ENCODE measurements at places on chromosomes 1 and 21.

- no peak for DNase-seq
These were observed 99.9 kb upstream of the ZBTB40 start for GRCh38 chr1:22351768-22352080.

- DNase-seq = no peak
These were observed 105.4 kb downstream of the MAP3K21 start for GRCh38 chr1:233432916-233433315.

GRCh38 chr1:207223162-207223561, 98.3 kb upstream of the CD55 start:
- DNase-seq = no peak

DNA sequence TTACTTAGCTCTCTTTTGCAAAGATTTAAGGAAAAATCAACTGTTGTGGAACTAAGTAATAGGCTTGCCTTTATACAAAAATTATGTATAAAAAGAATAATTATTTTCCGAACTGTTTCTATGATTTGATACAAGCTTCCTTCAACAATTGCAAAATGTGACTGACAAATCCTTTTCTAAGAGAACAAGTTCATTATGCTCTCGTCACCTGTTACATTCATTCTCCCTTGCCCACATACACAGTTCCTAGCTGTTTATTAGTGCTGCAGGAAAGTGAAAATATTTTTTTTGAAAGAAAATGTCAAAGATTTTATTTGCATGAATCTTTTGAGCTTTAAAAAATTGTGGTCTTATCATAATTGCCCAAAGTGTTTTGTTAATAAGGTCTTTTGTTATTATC, 466.2 kb downstream of the USP25 start:
- DNase-seq = no peak

DNA sequence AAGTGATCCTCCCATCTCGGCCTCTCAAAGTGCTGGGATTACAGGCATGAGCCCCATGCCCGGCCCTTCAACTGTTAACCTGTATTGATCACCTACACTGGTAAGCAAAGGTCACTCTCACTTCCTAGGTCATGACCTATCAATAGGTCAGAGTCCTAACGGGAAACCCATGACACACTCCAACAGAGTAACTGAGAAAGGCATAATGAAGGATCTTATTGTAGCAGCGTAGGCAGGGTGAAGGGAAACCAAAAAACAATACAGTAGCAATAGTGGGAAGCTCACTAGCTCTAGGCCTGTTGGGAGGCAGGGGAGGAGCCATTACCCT, 19.5 kb upstream of the IFNAR1 start:
- DNase-seq = no peak

DNA sequence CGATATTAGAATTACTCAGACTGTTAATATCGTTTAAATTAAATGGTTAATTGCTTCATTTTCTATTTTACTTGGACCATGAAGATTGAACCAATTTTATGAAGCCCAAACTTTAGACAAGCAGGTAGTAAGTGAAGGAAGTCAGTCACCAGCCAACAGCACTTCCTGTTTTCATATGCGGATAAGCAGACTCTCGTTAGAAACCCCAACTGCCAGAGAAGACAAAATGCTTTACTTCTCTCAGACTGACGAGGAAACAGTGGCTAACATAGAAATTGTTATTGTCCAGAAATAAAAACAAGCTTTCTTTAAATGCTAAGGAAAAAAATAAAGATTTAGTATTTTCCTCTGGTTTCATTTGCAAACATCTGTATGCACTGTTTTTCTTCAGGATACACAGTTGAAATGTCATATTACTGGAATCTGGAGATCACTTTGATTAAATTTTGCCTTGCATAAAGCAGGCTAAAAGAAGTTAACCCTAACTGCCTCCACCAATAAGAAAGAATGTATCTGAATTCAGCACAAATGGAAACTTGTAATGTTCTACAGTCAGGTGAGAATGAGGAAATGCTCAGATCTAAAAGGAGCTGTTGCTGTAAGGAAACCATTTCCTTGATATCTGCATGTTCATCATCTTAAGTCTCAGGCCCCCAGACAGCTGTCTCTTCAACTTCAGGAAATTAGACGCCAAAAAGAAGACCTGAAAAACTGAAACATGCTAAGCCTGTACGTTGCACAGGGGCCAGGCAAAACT, 129.8 kb upstream of the SAMSN1 start:
- no peak for DNase-seq

GRCh38 chr1:227059076-227059475, 119.0 kb downstream of the COQ8A start:
- no peak for DNase-seq

DNA sequence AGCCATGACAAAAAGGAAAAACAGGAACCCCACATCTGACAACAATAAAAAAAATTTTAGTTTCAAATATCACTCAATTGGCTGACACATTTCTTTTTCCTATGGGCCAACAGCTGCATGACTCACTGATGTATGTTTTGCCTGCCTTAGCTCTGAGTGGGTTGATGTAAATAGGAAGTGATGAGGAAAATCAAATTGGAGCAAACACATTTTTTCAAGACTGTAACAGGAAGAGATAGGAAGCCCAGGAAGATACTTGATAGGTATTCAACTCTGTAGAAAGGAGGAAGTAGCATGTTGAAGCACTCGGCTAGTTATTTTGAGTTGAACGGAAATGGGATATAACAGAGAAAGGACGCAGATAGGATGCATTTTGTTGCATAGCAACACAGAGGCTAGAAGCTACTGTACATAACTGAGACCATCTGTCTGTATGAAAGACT, 168.0 kb upstream of the NR5A2 start:
- no peak for DNase-seq

DNA sequence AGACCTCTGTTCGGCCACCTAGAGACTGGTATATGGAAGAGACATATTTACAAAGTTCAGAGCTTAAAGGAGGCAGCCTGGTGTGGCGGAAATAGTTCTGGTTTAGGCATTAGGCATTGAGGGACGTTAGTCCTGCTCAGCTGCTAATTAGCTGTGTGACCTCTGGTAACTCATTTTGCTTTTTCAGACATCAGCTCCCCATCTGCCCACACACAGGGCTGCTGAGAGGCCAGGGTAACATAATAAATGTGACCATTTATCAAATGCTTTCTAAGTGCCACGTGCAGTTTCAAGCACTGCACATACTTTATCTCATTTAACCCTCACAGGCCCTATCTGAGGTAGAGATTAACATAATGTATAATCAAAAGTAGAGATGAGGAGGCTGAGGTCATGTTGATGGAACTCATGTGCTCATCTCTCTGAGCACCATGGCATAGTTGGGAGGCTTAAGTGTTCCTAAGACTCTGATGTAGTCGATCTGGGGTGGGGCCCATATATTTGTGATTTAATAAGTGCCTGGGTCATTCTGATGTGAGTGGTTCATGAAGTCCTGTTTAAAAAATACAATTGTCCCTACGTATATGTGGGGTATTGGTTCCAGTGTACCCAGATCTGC, 267.2 kb upstream of the PLXNA2 start:
- DNase-seq = no peak

Measured in T-helper 1 cell (primary cell).